ENCODE measurements at places on chromosomes 12 and 14.

- DNase-seq = no peak
Observed at GRCh38 chr12:40261937-40262336, 37.1 kb downstream of the LRRK2 start.

DNA sequence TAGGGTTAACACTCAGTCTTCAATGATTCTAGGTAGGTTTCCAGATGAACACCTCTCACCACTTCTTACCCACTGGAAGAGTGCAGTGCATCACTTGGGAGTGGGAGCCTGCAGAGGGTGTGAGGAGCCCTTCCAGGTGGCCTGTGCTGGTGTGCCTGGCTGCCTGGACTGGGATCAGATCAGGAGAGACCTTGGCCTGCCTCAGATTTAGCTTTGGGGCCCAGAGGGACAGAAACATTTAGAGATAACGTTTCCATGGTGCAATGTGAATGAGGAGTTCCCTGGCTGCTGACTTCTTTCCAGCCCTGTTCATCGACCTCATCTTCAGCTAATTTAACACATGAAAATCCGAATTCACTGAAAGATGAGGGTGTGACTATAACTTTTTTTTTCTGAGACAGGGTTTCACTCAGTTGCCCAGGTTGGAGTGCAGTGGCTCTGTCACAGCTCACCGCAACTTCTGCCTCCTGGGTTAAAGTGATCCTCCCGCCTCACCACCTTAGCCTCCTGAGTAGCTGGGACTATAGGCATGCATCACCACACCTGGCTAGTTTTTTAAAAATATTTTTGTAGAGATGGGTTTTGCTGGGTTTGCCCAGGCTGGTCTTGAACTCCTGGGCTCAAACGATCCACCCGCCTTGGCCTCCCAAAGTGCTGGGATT is 53.6 kb downstream of the SUSD6 start:
- DNase-seq = no peak

- peak; percentile 79 for DNase-seq
Observed at GRCh38 chr14:64536488-64537245, 3.9 kb upstream of the HSPA2 start.

GRCh38 chr12:132606927-132607326 is 3.5 kb downstream of the LRCOL1 start:
- no peak for DNase-seq

DNA sequence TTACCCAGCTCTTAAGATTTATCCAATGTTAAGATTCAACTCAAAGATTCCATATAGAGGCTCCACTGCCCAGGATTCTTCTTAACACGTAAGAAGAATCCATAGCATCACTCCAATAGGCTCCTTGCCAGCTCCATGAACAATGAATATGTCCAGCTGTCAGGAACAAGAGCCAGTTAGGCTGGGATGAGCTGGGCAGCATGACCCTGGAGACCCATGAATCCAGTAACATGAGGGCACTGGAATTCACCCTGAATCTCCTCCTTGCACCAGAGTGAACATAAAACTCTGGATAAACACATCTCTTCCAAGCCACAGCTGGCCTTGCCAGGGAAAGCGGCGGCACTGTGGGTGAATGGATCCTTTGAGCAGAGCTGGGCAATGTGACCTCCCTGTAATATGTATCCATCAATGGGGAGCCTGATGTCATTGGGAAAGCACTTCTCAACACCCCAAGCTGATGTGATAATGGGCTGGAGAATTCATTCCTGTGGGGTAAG is 24.4 kb upstream of the TC2N start:
- peak; percentile 25 for DNase-seq

- DNase-seq = no peak
Observed at GRCh38 chr12:57524814-57525614, 2.4 kb downstream of the MBD6 start.

DNA sequence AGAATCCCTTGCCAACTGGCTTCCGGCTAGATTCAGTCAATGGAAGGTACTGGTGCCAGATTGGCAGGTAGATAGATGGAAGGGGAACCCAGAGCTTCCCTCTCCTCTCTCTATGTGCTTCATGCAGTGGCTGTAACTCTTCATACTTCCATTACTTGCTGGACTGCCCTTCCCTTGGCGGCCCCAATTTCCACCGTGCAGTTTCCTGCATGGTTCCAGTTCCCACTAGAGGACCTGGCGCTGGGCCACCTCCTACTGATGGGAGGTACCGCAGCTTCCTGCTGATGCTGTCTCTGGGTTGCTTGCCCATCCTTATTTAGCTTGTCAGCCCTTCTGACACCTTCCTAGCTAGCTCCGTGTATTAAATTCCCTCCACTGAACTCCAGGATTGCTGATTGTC is 226.4 kb downstream of the ANO2 start:
- DNase-seq = no peak

DNA sequence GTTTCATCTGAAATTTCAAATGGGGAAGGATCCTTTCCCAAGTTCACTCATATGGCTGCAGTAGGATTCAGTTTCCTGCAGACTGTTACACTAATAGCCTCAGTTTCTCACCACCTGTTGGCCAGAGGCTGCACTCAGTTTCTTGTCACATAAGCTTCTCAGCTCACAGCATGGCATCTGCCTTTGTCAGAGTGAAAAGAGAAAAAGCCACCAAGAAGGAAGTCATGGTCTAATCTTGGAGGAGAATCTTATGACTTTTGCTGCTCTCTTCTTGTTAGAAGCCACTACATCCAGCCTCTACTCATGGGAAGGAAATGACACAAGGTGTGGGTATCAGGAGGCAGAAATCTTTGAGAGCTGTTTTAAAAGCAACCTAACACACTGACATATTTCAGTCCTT is 39.4 kb upstream of the BTG1 start:
- no peak for DNase-seq

GRCh38 chr12:14193639-14194038 is 171.8 kb upstream of the ATF7IP start:
- DNase-seq = no peak

DNA sequence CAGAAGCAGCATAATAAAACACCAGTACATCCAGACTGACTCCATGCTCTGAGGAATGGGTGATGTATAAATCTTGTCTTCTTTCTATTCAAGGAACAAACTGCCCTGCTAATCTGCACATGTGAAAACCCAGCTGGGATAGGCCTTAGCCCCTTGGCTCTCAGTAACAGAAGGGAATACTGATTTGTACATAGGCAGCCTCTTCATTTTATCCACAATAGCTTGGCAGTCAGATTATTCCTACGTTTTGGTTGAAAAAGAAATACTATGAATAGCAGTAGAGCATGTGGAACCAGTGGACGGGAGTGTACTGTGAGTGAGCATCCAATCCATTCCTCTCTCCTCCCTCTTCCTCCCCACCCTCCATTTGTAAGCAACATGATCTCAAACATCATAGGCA is 113.5 kb upstream of the ARHGAP5 start:
- DNase-seq = no peak

- peak; percentile 50 for DNase-seq
Observed at GRCh38 chr14:71529848-71530247, 402.4 kb upstream of the RGS6 start.

DNA sequence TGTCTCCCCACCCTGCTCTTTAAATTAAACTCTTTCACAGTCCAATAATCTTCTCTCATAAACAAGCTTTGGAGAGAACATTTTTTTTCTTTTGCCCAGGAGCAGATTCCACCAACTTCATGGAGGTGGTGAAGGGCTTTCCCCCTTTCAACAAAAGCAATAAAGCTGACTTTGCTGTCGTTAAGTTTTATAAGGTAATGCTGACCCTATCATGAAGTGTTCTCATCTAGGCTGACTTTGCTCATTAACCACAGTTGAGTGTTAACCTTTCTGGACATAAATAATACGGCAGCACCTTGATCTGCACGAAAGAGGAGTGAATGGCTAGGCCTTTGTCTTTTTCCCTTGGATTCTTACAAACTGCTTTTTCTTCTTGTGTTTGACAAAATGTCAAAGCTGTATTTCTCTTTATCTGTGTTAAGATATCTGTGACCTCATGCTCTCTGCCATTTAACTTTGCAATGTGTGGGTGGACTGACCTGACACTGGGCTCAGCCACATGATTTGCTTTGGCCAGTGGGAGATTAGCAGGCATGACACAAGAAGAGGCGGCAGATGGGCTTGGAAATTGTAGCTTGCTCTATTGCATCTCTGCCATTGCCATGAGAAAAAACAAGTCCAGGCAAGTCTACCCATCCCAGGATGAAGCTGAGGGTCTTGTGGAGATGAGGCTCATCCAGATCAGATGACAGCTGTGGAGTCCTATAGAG is 470.9 kb upstream of the CCDC196 start:
- DNase-seq = no peak

GRCh38 chr14:63492391-63492790 is 50.8 kb downstream of the PPP2R5E start:
- DNase-seq = peak; percentile 77

DNA sequence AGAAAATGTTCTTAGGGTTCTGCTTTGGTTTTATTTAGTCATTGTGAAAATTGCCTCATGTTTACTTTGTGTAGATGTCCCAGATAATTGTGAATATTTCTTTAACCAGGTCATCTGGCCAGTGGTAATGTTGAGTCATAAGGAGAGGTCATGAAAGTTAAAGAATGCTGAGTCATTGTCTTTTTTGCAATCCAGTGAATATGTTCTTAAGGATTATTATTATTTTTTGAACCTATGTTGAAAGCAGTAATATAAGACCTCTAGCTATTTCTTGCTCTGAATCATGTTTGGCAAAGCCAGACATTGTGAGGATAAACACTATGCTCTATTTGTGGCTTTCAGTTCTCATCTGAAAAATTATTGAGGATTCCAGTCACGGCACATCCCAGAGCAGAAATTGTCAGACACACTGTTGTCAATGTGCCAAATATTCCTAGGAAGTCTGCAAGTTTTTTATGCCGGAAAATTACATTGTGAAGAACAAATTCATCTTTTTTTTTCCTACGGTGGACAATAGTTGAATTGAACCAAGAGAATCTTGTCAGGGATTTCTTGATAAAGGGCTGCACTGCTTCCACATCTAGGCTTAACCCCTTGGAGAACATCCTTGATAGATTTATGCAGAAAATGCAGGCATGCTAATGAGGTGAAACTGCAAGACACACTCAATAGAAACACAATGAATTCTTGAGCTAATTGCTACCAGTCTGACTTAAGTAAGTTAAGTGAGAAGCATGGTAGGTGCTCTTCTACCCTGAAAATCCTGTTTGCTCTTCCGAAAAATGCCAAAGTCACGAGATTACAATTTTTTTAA is 369.6 kb downstream of the ATP23 start:
- peak; percentile 99 for DNase-seq

GRCh38 chr12:106753526-106753925 is 21.0 kb upstream of the RIC8B start:
- DNase-seq = no peak

DNA sequence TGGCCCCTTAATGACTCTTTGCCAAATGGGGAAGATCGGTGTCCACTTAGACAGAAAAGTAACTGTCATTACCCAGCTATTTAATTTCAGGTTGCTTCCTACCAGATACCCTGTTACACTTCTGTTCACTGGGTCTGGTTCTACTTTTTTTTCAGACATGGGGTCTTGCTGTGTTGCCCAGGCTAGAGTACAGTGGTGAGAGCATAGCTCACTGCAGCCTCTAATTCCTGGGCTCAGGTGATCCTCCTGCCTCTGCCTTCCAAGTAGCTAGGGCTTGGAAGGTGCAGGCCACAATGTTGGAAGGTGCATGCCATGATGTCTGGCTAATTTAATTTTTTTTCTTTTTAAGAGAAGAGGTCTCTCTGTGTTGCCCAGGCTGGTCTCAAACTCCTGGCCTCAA is 147.0 kb upstream of the ARHGAP5 start:
- DNase-seq = no peak

DNA sequence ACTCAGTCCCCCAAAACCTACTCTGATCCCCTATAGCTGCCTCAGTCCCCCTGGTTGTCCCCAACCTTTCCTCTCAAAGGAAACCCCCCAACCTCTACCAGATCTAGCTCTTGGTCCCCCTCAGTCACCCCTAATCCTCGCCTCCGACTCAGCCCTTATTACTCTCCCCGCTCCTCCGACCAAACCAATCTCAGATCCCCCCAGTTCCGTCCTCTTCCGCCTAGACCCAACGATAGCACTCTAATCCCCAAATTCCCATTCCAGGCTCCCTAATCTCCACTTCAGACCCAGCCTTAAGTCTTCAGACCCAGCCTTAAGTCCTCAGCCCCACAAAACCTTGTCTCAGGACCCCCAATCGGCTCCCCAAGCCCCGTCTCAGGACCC is 612 bp downstream of the VPS37B start:
- DNase-seq = no peak

DNA sequence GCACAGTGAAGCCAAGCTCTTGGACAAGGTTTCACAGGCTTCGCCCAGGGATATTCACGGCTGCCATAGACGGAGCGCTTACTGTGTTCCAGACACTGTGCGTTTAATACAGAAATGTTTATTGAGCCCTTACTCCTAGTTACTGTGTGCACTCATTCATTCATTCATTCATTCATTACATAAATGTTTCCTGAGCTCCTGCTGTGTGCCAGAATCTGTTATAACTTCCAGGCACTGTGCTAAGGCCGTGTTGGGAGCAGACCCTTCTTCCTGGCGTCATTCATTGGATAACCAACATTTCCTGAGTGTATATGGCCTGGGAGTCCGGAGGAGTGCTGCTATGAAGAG is 760 bp upstream of the MED13L start:
- no peak for DNase-seq

GRCh38 chr12:13941258-13942249 is 39.8 kb downstream of the GRIN2B start:
- peak; percentile 48 for DNase-seq

GRCh38 chr12:66194122-66194521 is 5.1 kb downstream of the IRAK3 start:
- DNase-seq = no peak

DNA sequence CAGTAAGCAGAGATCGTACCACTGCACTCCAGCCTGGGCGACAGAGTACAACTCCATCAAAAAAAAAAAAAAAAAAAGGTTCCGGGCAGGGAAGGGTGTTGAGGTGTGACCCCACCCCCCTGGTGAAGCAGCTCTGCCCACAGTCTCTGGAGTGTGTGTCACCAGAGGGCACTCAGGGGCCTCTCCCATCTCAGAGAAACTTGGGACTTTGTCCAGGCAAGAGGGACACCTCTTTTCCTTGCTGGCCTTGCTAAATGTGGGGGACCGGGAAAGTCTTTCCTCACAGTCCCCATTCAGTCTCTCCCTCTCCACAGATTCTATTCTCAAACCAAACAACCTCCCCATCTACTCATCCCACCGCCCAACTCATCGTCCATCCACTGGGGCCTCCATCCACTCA is 43.6 kb downstream of the RFLNA start:
- no peak for DNase-seq

DNA sequence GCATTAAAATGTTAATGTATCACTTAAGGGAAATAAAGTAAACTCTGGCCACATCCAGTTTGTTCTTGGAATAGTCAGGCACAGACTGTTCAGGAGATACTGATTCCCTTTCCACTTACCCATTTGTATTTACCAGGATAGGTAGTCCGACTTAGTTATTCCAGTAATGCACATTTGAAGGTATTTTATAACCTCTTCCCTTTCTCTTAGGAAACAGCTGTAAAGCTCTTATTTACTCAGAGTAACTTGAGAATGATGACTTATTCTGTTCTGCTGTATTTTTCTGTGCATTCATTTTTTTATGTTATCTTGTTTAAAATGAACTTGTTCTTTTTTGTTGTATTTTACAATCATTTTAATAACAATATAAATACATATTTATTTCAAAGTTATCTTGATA is 78.0 kb downstream of the METTL25 start:
- DNase-seq = no peak
